ENCODE measurements at places on chromosomes 7 and 10.

DNA sequence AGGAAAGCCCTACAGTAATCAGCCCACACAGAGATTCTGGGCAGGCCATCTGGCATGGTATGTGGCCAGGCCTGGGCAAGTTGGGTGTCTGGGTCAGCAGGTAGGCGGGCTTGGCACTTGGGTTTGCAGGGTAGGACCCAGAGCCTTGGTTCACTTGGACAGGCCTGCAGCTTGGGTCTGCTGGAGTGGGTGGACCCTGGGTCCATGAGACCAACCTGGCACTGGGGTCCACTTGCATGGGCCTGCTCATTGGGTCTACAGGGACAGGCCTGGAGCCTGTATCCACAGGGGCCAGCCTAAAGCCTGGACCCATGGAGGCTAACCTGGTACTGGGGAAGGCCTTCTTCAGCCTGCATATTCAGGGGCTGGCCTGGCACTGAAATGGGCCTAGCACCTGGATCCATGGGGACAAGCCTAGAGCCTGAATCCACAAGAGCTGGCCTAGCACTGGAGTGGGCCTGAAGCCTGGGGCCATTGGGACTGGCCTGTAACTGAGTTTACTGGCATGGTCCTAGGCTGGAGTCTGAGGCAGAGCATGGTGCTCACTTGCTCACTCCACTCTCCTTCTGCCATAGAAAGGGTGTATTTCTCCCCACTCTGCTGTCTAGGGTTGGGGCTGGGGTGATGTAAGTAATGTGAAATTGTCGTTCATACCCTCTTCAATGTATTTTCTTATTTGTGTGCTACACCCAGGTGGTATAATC, 315.0 kb downstream of the AHR start:
- DNase-seq: no peak

GRCh38 chr10:99758211-99758891, 24.1 kb upstream of the ABCC2 start:
- DNase-seq: no peak

- no peak for DNase-seq
Measured at GRCh38 chr10:95650232-95650631, 6.3 kb downstream of the ALDH18A1 start.

DNA sequence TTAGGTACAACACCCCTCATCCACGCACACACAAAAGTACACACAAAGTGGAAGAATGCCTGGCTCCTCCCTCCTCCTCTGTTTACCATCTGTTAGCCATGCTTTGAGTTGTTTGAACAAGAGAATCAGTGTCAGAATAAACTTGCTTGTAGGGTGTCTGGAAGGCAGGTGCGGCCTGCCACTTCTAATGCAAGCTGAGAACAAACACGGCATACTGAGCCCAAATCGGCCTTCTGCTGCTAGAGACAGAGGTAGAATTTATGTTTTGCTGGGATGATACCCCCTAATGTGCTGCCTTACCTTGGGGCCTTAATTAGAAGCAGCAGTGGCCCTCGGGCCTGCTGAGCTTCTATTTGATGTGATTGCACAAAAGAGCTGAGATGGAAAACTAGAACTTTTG, 24.9 kb upstream of the FAM180A start:
- DNase-seq: no peak

- DNase-seq: no peak
Measured at GRCh38 chr10:79096514-79096913, 27.7 kb downstream of the ZMIZ1 start.

GRCh38 chr7:70657571-70657970, 474.4 kb upstream of the GALNT17 start:
- no peak for DNase-seq

DNA sequence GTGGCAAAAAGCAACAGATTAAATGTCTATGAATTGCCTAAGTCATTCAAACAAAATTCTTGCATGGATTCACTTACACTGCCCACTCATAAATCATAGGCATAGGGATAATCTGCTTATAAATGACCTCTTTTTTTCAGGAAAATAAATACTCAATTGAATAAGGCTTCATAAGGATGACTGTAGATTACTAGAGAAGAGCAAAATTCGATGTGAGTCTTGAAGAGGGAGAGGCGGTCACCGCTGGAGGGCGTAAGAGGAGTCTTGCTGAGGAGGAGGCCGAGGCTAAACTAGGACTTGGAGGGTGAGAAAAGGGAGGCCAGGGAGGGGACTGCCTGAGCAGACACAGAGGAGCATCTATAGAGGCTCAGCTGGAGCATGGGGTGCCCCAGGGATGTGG, 135.4 kb upstream of the RSU1 start:
- DNase-seq: no peak

GRCh38 chr7:3670898-3671297, 369.8 kb downstream of the SDK1 start:
- no peak for DNase-seq

DNA sequence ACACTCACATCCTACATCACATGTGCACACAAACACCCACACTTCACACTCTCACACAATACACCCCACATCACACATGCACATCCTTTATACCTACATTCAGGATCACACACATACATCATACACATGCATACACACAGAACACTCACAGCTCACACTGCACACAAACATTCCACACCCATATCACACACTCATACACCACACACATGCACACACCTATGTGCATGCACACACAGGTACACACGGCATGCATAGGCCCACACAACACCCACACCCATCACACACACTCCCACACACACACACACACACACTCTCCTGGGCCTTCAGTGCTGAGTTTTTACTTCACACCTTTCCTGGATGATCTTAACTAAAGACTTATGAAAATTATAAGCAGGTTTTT, 220.5 kb downstream of the DNAJB6 start:
- no peak for DNase-seq

DNA sequence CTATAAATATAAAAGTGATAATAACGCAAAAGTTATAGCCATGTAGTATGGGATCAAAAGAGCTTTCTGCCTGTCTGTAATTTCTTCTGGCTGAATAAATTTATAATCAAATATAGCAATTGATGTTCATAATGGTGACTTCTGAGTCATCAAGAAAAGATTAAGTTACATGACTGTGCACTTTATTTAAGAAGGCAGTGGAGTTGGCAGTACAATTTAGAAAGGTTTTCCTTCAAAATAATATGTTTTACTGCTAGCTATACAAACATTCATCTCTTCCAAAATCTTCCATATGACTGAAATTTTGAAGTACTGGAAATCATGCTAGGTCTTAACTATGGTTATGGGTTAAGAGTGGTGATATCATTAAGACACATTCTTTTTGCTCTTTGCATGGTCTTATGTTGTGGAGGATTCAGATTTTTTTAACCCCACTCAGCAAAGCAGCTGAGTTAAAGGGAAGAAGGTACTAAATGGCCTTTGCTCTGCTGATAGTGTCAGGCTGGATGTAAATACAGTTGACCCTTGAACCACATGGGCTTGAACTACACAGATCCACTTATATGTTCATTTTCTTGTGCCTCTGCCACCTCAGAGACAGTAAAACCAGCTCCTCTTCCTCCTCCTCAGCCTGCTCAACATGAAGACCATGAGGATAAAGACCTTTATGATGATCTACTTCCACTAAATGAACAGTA, 323.6 kb downstream of the BBS9 start:
- DNase-seq: no peak

DNA sequence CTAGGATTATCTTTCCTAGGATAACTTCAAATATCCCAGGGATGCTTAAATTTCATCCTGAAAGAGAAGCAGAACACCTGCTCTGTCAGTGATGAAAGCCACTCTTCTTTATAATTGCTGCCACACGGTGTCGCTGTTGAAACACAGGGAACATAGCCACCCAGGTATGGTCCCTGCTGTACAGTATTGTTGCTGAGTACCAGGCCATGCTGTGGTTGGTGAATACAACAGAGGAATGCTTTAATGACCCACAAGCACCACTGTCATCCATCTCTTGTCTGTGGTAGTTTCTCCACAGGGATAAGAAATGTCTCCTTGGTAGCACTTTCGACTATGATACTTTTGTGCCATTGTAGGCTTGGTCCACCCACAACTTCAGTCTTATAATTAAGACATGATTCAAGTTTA, 70.6 kb upstream of the STARD3NL start:
- DNase-seq: peak; percentile 78

DNA sequence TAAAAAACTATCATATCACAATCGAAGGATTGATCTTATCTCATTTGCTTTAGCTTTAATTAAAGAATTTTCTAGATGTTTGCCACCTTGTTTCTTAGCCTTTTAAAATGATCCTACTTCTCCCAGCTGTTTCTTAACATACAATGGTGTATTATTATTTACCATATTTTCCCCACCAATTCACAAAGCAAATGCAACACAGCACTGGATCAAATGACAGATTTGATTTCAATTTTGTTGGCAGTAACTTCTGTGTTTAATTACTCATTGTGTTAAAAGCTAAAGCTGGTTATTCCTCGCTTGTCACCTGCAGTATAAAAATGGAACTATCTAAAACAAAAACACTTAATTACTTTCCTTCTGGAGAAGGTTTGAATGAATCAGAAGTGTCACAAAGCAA, 19.6 kb downstream of the SVIL start:
- DNase-seq: no peak

GRCh38 chr10:123665491-123666286, 466 bp upstream of the GPR26 start:
- DNase-seq: no peak

GRCh38 chr10:97656777-97657176, 16.3 kb downstream of the PI4K2A start:
- DNase-seq: no peak

GRCh38 chr7:35991511-35992232, 161.4 kb upstream of the EEPD1 start:
- DNase-seq: peak; percentile 52

DNA sequence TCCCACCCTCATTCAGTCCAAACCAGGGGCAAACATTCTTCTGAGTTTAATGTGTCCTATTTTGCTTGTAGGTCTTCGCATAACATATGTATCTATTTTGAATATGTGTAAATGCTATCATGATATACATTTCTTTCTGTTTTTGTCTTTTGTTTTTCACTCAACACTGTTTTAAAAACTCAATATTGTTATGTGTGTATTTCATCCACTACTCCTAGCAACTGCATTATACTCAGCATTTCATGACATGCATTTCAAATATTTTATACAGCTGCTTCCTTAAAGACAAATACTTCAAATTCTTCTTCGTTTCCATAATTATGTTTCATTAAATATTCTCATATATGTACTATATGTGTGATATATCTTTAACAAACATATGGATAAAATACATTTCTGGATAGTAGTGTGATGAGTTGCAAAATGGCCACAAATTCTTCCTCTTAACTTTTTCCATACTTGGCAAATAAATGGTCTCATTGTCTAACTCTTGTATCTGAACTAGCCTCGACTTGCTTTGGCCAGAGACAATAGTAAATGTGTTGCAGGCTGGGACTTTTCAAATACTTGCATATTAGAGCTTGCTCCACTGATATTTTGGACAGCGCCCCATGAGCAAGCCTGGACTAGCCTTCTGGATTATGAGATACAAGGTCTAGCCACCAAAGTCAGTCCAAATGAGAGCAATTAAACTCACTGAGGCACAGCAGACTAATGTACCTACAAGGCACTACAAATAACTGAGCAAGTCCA, 539.7 kb upstream of the KCND2 start:
- DNase-seq: no peak

DNA sequence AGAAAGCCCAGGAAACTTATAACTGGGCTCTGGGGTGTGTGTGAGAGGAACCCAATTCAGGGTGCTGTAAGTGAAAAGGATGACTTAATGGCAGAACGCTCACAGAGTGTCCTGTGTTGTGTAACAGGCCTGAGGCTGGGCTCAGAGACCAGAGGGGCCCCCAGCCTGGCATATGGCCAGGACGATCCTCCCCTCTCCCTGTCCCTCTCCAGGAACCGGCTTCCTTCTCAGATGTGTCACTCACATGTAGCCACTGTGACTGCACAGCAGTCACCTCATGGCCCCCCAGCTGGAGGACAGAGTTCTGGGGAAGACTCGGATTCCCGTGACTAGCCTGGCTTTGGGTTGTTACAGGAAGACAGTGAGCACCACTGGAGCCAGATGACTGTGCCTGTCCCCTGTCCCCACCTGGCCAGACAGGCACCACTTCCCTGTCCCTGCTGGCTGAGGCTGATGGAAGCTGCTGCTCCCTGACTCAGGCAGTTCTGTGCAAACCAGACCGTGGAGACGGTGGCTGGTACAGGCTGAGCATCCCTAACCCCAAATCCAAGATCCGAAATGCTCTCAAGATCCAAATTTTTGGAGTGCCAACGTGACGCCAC, 220.5 kb downstream of the MLLT10 start:
- DNase-seq: no peak

DNA sequence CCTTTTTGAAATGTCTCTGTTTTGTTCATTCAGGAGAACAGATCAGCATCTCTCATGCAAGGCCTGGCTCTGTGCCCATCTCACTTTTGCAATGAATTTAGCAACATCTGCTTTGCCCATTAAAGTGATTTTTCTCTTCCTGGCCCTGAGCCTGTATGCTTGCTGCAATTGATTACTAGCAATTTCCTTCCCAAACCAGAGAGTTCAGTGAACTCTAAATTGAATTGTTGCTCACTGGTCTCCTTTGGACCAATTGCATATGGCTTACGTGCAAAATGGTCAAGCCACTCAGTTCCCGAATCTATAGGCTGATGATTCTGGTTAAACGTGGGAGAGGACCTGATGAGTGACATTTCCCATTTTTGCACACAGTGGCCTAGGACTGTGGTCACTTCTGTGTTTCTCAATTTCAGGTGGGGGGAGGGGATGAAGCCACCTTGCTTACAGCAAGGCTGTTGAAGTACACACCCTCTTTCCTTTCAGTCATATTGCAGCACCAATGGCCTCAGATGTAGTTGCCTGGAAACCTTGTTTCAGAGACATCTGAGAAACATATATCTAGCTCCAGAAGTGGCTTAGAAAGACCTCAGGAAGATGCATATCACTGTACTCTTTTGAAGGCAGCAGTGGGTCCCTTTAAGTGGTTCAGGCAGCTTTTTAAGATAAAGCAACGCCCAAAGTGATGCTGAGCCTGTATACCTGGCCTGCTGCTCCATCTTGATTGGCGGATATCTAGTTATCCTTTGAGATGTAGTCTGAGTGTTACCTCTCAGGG, 201.4 kb downstream of the PTEN start:
- DNase-seq: peak; percentile 61

DNA sequence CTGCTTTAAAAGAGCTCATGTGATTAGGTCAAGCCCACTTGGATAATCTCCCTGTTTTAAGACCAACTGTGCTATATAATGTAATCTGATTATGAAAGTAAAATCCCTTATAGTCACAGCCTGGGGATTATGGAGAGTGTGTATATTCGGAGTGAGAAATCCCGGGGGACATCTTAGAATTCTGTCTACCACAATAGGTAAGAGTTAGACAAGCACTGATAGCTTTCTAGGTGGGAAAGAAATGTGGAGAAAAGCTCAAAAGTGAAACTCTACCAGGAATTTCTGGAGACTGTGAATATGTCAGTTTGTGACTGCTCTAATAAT, 2.9 kb upstream of the VCL start:
- DNase-seq: no peak

GRCh38 chr10:15209827-15210509, 41.5 kb upstream of the NMT2 start:
- DNase-seq: peak; percentile 81

Measured in suppressor macrophage treated with lipopolysaccharide for 1 hour (primary cell).